ENCODE measurements at places on chromosomes 3 and 15. TPM values are rescaled to one million over a fixed set of nuclear protein-coding genes. Genes with fewer than 3 reads are reported as not detected.

STRA6 gene
- total RNA-seq, result not detected

PTH1R gene
- total RNA-seq, result not detected

PRTG gene
- total RNA-seq, result not detected

NR2F2 gene
- total RNA-seq, result not detected

GOLGA6B gene
- not detected for total RNA-seq

- no peaks in the 10 kb centered on the region for H3K4me1 ChIP-seq
- no peak for DNase-seq
- no peak overlapping the region for H3K4me3 ChIP-seq
- H3K27me3 ChIP-seq, result no peaks in the 10 kb centered on the region
- no peak overlapping the region for H3K27ac ChIP-seq
These were observed 512.6 kb downstream of the PLOD2 start for GRCh38 chr3:145648396-145648795.

- peaks cover 9% of the 10 kb centered on the region for H3K27me3 ChIP-seq
- no peak for DNase-seq
- no peak overlapping the region for H3K27ac ChIP-seq
- H3K36me3 ChIP-seq, result no peaks in the 10 kb centered on the region
- H3K4me1 ChIP-seq, result no peaks in the 10 kb centered on the region
These were observed 307.9 kb upstream of the ROPN1 start for GRCh38 chr3:124299831-124300230.

GRCh38 chr3:192033246-192033645 is 572.3 kb downstream of the PYDC2 start:
- no peak for DNase-seq
- H3K36me3 ChIP-seq, result no peaks in the 10 kb centered on the region
- H3K4me3 ChIP-seq, result no peak overlapping the region
- no peaks in the 10 kb centered on the region for H3K27me3 ChIP-seq
- H3K4me1 ChIP-seq, result no peaks in the 10 kb centered on the region

- peaks cover 9% of the 10 kb centered on the region for H3K27me3 ChIP-seq
- no peak overlapping the region for H3K27ac ChIP-seq
- H3K36me3 ChIP-seq, result no peaks in the 10 kb centered on the region
- H3K4me1 ChIP-seq, result no peaks in the 10 kb centered on the region
- no peak overlapping the region for H3K4me3 ChIP-seq
- no peak for DNase-seq
These were observed 161.5 kb upstream of the KBTBD8 start for GRCh38 chr3:66836363-66837152.

GRCh38 chr15:91769894-91770293 is 83.6 kb upstream of the SLCO3A1 start:
- no peak for DNase-seq
- no peak overlapping the region for H3K27ac ChIP-seq
- H3K27me3 ChIP-seq, result peaks cover 13% of the 10 kb centered on the region
- H3K36me3 ChIP-seq, result no peaks in the 10 kb centered on the region

DNA sequence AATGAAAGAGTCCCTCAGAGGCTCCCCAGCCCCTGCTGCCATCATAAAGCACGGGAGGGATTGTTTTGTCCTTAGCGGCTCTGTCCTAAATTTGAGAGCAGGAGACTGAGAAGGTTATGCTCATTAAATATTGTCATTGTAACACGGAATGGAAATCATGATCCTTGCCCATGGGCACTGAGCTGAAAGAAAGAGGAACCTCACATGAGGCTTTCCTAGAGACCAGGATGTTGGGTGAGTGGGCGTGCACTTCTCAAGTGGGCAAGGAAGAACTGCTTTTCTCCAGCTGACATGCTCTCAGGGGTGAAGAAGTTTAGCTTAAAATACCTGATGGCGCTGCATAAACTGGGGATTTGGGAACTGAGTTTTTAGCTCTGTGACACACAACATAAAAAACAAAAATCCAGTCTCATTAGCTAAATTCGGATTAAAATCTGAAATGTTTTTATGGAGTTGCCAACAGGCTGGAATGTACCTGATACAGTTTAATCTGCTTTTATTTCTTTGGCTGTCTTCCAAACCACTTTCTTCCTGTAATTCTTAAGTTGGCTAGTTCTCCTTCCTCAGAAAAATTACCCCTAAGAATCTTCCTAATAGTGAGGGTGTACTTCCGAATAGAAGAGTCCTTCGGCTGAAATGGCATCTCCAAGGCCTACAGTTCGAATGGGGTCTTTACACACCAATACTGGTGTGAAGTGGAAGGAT is 31.7 kb downstream of the ADPGK start:
- no peak overlapping the region for H3K4me3 ChIP-seq
- no peak for DNase-seq
- H3K27me3 ChIP-seq, result no peaks in the 10 kb centered on the region
- peaks cover 25% of the 10 kb centered on the region for H3K4me1 ChIP-seq

DNA sequence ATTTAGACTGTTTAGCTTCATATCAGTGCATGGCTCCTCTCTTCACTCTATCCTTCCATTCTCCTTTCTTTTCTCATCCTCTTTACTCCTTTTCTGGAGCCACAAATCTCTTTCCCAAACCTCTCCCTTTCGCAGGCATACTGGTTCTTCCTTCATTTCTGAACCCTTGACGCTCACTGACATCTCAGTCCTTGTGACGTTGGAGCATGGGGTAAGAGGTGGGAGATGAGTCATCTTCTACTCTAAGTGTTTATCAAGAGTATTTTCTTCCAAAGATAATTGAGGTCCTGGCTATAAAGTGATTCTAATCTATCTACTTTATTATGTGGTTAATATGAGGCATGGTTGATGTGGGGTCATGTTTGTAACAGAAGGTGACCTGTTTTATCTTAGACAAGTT is 414.2 kb downstream of the AGBL1 start:
- no peak overlapping the region for H3K4me3 ChIP-seq
- no peaks in the 10 kb centered on the region for H3K4me1 ChIP-seq
- DNase-seq, result no peak
- no peaks in the 10 kb centered on the region for H3K36me3 ChIP-seq
- no peaks in the 10 kb centered on the region for H3K27me3 ChIP-seq
- H3K27ac ChIP-seq, result no peak overlapping the region

DNA sequence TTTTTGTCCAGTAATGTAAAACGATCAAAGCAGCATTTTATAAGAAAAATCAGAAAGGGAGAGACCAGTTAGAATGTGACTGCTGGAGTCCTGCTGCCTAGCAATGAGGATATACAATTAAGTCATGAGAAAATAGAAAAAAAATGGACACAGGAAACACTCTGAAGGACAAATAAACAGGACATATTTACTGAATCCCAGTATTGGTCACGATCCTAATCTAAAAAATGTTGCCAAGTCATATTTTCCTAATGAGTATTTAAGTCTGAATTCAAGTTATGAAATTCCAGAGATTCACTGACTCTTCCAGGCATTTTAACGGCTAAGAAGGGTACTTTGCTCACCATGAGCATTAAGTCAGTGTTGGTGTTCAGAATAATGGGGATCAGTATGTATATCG is 154.3 kb upstream of the CCDC54 start:
- H3K4me1 ChIP-seq, result no peaks in the 10 kb centered on the region
- no peak overlapping the region for H3K4me3 ChIP-seq
